Mesenteric fat pad (tissue), 1 donor: ENCODE measurements at places on chromosomes 7 and 10. TPM values are rescaled to one million over a fixed set of nuclear protein-coding genes. Genes with fewer than 3 reads are reported as not detected.

Gene AKR1D1
- not detected for total RNA-seq

DNA sequence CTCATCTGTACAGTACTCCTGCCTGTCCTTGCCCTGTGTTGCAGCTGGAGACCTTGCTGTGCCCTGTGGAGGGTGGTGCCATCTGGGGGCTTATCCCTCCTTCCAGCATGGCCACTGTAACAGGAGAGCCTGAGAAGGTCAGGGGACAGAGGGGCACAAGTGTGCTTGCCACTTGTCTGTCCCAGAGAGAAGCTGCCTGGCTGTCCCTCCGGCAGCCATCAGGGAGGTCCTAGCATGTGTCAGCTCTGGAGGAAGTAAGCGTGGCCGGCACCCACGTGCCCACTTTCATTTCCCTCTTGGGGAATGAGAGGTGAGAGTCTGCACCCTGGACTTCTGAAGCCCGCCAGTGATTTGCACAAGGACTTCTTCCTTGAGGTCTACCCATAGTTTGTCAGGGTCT, 97.0 kb upstream of the PPIF start:
- DNase-seq = no peak

GRCh38 chr10:69406302-69406811, 10.4 kb downstream of the TACR2 start:
- DNase-seq = no peak

- peak; percentile 62 for DNase-seq
Measured at GRCh38 chr10:131311661-131312477, at the start of gene TCERG1L. TSS of gene TCERG1L (minus strand) at chr10:131311721. CDS start at chr10:131311635, 86 bp downstream.

DNA sequence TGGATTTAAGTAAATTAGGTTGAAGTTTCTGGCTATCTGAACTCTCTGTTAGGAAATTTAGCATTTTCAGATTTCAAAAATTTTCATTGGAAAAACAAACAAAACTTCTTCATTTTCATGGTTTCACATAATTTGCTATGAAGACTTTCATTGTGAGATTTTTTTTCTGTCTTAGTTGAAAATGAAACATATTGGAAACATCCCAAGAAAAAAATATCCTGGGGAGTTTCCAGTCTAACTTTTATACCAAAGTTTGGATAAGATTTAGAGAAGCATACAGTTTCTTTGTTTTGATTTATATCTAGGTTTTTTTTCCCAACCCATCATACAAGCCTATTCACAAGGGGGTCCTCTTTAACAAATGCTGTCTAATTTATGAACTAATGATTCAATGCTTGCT, 300.5 kb upstream of the SEMA3A start:
- DNase-seq = no peak

GRCh38 chr10:52908478-52908877, 135.9 kb upstream of the MBL2 start:
- DNase-seq = no peak

DNA sequence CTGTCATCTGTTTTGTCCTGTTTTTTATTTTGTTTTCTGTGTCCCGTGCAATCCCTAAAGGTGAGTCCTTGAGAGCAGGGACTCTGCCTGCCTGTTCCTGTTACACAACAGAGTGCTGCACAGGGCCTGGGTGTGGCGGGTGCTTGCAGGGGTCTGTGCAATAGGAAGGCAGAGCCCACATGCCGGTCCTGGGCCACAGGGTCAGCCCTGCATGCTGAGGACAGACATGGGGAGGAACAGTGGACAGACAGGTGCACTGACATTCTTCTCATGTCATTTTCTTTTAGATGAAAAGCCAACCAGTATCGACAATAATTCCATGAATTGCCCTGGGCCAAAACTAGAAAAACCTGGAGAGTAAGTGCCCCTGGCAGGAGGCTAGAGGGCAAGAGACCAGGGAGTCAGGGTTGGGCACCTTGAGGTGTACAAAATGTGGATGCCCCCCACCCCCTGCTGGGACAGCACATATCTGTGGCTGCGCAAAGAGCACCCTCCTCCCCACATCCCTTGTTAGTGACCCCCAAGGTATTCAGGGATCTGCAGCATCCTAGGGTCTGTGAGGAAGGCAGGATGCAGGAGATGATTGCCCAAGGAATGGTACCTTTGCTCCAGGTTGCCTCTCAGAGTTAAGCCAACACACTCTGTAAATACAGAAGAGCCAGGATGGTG, 19.9 kb downstream of the ANTXRL start:
- no peak for DNase-seq

GRCh38 chr10:94443047-94443446, 40.7 kb downstream of the TBC1D12 start:
- no peak for DNase-seq

DNA sequence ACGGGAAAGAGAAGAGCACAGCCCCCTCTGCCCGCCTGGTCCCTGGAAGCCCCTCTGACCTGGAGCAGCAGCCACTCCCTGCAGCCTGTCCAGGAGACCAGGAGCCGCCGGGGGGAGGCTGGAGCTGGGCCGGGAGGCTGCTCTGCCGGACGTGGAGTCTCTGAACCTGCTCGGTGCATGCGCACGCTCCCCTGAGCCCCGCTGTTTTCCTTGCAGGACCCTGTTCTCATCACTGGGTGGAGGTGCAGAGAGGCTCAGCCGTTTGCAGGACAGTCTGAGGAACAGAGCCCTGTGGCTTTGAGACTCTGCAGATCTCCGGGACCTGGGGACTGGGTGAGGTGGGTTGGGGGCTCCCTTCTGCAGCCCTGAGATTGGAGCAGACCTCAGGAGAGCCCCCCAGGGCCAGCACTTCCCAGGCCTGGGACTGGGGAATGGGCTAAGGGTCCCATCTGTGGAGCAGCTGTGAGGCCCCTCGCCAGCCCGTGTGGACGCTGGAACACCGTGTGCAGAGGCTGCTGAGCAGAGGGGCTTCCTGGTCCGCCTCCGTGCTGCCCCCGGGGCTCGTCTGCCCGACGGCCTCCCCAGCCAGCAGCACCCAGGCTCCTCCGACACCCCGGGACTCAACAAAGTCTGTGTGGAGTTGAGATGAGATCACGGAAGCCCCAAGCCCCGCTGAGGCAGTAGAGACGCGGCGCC, 48.5 kb upstream of the ADGRA1 start:
- no peak for DNase-seq

- no peak for DNase-seq
Measured at GRCh38 chr10:58820861-58821751, 308.4 kb downstream of the BICC1 start.

GRCh38 chr10:14547816-14548215, 217.1 kb upstream of the FRMD4A start:
- DNase-seq = no peak

GRCh38 chr7:69670701-69671100, 72.4 kb downstream of the AUTS2 start:
- no peak for DNase-seq

DNA sequence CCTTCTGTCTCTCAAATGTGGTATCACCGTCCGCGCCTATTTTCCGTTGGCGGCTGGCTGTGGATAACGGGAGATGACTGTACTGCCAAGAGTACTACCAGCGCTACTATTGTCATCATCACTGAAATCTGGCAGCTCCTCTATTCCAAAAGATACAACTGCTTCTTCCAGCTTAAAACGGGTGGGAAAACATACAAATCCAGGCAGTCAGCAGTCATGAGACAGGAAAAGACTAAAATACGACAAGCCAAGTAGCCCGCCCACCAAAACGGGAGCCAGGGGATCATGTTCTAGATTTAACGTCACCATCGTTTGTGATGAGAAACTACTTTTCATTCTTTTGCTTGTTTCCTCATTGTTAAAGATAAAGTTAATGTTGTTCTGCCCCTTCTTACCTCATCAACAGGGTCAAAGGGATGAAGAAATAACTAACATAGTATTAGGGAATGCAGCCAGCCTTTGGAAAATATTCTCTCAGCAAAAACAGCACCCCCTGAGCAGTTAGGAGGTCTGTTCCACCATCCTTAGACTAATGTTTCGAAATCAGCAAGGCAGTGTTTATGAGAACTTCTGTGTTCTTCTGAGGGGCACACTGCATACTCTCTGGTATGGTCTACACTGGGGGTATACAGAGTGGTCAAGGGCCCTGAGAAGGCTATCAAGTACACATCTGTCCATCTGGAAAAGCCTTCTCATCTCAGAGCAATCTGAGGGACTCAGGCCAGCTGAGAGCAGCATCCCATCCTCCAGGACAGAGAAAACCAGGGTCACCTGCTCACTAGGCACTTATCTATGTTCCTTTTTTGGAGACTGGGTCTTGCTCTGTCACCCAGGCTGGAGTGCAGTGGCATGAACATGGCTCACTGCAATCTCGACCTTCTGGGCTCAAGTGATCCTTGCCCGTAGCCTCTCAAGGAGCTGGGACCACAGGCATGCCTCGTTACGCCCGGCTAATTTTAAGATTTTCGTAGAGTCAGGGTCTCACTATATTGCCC, 47.5 kb downstream of the GNA12 start:
- peak; percentile 87 for DNase-seq

GRCh38 chr10:70234668-70235447, 1.6 kb upstream of the PPA1 start:
- no peak for DNase-seq

DNA sequence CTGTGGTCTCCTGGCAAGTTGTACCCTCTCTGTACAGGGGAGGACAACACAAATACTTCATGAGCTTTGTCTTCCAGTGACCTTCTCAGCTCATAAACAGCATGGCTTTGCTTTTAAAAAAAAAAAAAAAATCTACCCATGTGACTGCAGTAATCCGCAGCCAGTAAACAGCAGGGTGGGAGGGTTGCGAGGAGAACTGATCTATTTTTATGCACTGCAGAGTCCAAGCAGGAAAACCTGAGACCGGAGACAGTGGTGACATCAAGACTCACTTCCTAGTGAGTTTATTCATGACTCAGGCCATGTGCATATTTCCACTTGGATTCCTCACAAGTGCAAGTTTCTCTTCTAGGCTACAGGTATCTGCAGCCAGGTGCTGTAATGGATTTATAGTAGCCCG, 127.9 kb downstream of the NRF1 start:
- DNase-seq = no peak
